ENCODE measurements at places on chromosomes 11 and 22.
A peak's percentile ranks its signal among the peaks of the same experiment; 100 is the strongest.

DNA sequence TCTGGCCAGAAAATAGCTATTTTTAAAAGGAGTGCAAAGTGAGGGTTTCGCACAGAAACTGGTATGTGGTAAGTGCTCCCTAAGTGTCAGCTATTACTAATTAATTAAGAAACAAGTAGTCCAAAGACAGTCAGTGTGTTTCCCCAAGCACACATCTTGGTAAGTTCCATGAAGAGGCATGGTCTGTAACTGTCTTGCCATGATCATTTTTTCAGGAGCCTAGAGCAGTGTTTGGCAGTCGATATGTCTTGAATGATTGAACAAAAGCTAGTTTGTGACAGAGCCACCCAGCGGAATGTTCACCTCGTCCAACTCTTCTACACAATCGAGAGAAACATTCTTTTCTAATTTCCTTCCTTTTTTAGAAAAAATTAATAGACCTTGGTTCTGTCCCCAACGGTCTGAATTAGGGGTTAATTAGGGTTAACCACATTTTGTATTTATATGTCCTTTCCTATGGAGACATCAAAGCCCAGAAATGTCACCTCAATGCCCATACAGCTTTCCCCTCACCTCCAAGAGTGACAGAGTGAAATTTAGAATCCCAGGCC, 57.6 kb upstream of the FTH1 start:
- peak; percentile 60 for DNase-seq

DNA sequence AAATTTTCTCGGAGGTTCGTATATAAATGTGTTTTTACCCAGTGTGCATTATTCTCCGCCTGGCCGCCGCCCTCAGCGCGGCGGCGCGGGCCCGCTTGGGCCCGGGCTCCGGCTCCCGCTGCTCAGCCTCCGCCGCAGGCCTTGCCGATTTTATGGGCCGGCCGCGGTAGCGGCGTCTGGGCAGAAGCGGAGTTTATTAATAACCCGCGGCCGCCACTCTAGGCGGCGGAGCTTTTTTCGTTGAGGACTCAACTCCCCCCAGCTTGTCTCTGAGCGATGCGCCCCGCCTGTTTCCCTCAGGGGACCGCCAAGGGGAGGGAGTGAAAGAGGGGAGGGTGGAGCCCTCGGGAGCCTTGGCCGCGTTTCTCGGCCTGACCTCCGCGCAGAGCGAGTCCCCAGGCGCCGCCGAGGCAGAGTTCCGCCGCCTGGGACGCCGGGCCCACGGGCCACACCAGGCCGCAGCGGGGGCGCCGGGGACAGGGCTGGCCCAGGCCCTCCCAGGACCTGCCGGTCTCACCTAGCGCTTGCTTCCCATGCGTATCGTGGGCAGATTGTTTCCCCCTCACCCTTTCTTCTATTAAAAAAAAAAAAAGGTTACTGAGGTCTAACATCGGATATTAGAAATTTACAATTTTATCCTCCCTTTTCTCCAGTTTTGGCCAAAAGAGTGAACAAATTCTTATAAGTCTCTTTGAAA, 399 bp downstream of the ZNF143 start:
- peak; percentile 95 for DNase-seq

DNA sequence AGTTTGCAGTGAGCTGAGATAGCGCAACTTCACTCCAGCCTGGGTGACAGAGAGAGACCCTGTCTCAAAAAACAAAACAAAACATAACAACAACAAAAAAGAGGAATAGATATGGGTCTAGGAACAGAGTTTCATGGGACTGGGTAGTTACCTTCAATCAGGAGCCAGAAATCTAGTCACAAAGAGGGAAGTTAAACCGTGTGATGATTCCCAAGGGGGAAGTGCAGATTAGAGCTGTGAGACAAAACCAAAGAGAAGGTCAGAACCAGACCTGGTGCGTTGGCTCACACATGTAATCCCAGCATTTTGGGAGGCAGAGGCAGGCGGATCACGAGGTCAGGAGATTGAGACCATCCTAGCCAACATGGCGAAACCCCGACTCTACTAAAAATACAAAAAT, 42.1 kb upstream of the LARGE1 start:
- DNase-seq: no peak

DNA sequence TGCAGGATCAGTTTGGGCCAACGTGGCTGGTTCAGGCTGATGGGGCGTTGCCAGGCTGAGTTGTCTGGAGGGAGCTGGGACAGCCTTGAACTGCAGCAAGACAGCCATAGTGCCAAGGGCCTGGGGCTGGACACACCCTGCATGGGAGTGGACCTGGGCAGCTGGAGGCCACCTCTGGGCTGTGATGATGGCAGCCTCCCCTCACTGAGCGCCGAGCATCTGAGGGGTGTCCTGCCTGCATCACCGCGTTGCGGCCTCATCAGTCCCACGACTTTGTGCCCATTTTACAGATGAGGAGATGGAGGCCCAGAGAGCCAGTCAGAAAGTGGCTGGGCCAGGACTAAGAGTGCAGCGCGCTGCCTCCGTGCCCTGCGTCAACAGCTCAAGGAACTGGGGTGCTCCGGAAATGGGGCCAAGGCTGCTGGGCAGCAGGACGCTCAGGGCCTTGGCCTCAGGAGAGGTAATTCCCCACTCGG, 590 bp upstream of the TSPO start:
- DNase-seq: no peak

GRCh38 chr11:16905375-16905774, 108.8 kb downstream of the PLEKHA7 start:
- no peak for DNase-seq

- DNase-seq: no peak
Measured at GRCh38 chr22:24162436-24162835, 18.9 kb upstream of the SUSD2 start.

Measured in hematopoietic multipotent progenitor cell treated with erythropoietin and hydrocortisone succinate and interleukin-3 and kit ligand, for 4 days (in vitro differentiated cells).